GM13977 (cell line): ENCODE measurements at places on chromosomes 4 and X.

- DNase-seq = no peak
Measured at GRCh38 chrX:27679281-27679680, 89.1 kb downstream of the DCAF8L2 start.

GRCh38 chr4:105978684-105979296 lies 83.5 kb downstream of the NPNT start:
- DNase-seq = no peak

GRCh38 chrX:42017971-42018370 lies 94.6 kb upstream of the CASK start:
- DNase-seq = no peak

DNA sequence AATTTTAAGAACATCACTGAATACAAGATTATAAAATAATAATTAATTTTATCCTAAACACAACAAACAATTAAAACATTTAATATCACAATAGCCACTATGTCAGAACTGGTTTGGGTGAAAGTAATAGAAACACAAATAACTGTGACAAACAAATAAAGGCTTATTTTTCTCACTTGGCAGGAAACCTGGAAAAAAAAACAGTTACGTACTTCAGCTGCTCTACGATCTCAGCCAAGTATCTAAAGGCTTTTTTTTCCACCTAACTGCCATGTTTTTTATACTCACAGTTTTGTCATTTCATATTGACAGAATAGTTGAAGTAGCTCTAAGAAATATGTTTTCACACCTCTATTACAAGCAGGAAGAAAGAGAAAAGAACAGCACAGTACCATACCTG lies 284.8 kb upstream of the INTU start:
- DNase-seq = no peak

- peak; percentile 18 for DNase-seq
Measured at GRCh38 chr4:176377780-176378179, 58.0 kb downstream of the SPCS3 start.
